ENCODE measurements at places on chromosomes 6 and 20. TPM values are rescaled to one million over a fixed set of nuclear protein-coding genes. Genes with fewer than 3 reads are reported as not detected.

SASH1 gene
- total RNA-seq: 99.4 TPM

RNF182 gene
- total RNA-seq: 0.24 TPM

BPHL gene
- 9.0 TPM for total RNA-seq

C6orf141 gene
- 1.7 TPM for total RNA-seq

HLA-DOA gene
- 3.1 TPM for total RNA-seq

TMC2 gene
- 0.14 TPM for total RNA-seq

FNDC11 gene
- not detected for total RNA-seq

WRNIP1 gene
- total RNA-seq: 26.1 TPM

FIG4 gene
- 20.9 TPM for total RNA-seq

SLC17A3 gene
- total RNA-seq: not detected

GCNT2 gene
- 2.6 TPM for total RNA-seq

WFDC2 gene
- total RNA-seq: 38.0 TPM

LIN28B gene
- not detected for total RNA-seq

LCA5 gene
- 6.8 TPM for total RNA-seq

PDE7B gene
- 5.9 TPM for total RNA-seq

FAM83C gene
- total RNA-seq: not detected

DNAAF9 gene
- 21.3 TPM for total RNA-seq

FOXO3 gene
- total RNA-seq: 53.8 TPM

HDAC2 gene
- 63.6 TPM for total RNA-seq

CDSN gene
- not detected for total RNA-seq

WFDC12 gene
- total RNA-seq: not detected

REV3L gene
- total RNA-seq: 70.7 TPM

WFDC5 gene
- not detected for total RNA-seq

NKX2-2 gene
- total RNA-seq: 0.33 TPM

LST1 gene
- 24.8 TPM for total RNA-seq

R3HDML gene
- total RNA-seq: not detected

STMND1 gene
- not detected for total RNA-seq

ADGRG6 gene
- total RNA-seq: 15.1 TPM

ARFGAP1 gene
- total RNA-seq: 58.6 TPM

TGM3 gene
- not detected for total RNA-seq

MCCD1 gene
- total RNA-seq: not detected

BPI gene
- total RNA-seq: 0.65 TPM

LBP gene
- total RNA-seq: 13.7 TPM

CARMIL1 gene
- total RNA-seq: 20.4 TPM

RIPPLY2 gene
- total RNA-seq: not detected

GJE1 gene
- total RNA-seq: not detected

SLC12A5 gene
- not detected for total RNA-seq

TMEM170B gene
- total RNA-seq: 9.5 TPM

SAMD3 gene
- total RNA-seq: 2.6 TPM

HLA-DQA1 gene
- total RNA-seq: 10.8 TPM

FOXC1 gene
- 27.6 TPM for total RNA-seq

NOTCH4 gene
- 24.1 TPM for total RNA-seq

SNAP91 gene
- 4.0 TPM for total RNA-seq

ADTRP gene
- 0.48 TPM for total RNA-seq

SSTR4 gene
- total RNA-seq: not detected

PNLDC1 gene
- total RNA-seq: 0.19 TPM

IL22RA2 gene
- total RNA-seq: not detected

CAGE1 gene
- total RNA-seq: not detected

SLC32A1 gene
- not detected for total RNA-seq

ARFGEF3 gene
- 1.3 TPM for total RNA-seq

SNAI1 gene
- 8.9 TPM for total RNA-seq

Measured in posterior vena cava (tissue), 2 donors.